ENCODE measurements at places on chromosomes 2 and 18.

DNA sequence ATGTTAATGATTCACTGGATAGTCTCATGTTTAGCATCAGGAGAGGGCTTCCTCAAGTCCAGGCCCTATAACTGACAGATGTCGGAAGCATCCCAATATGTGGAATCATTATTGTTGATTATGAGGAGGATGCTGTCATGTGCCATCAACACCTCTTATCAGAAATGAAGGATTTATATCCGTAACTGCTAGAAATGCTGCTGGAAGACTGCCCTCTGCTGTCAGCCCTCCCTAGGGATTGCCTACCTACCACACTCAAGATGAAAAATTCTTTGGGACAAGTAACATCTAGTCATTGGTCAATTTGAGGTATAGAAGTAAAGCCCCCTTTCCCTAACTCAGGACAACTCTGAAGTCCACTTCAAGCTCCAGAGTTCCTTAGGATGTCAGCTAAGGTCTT, 1166.5 kb upstream of the NXPH2 start:
- DNase-seq, result no peak

GRCh38 chr2:144136297-144137010, 383.5 kb downstream of the ZEB2 start:
- no peak for DNase-seq

DNA sequence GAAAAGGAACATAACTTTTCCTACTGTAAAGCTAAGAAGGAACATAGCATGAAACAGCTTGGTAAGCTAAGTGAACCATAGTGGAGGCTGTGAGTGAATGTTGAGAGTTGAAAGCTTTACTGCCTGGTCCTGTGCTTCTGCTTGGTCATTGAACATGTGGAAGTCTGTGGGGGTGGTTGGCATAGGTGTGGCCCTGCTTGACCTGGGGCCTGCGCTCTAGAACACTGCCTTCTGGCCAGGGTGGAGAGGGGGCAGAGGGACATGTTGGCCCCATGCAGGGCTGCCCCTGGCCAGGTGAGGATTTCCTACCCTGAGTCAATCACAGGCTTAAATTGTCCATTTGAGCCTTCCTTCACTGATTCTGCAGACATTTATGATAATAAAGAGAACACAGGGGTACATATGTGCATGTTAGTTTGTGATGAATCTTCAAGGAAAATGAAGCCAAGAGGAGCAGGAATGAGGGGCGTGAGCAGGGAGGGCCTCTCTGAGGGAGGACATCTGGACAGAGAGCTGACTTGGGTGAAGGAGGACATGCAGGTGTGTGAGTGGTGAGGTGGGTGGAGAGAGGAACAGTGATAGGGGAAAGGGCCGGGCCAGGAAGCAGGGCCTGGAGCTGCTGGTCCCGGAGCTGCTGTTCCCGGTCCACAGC, 16.6 kb downstream of the TRAF3IP1 start:
- DNase-seq, result no peak

DNA sequence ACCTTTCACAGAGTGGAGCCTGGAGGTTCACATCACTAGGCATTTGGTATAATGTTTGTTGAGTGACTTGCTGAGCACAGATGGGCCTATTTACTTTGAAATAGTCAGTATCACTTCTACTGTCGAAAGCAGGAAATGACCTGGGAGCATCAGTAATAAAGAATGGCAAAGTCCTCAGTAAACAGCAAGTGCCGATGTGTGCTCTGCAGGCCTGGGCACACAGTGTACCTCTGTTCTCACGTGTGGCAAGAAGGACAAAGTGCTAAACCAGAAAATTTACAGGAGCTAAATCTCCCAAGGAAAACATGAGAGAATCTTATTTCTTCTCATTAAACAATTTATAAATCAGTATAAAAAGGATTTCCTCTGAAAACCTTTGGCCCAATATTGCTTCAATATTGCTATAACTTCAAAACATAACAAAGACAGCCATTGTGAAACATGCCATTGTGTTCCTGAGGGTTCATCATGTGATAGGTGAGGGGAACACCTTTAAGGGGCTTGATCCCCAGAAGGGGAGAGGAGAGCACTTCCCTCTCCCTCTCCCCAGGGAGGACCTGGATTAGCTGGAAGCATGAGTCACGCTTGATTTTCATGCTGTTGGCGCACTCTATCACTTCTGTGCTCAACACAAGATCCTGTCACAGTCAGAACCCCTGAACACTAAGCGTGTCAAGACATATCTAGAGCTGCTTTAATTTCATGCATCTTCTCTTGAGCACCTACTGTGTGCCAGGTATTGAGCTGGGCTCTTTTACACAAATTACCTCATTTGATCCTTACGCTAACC, 131.5 kb upstream of the SMAD2 start:
- DNase-seq, result no peak

GRCh38 chr2:36464006-36464721, 108.6 kb downstream of the CRIM1 start:
- DNase-seq, result no peak

GRCh38 chr2:120983344-120983743, 247.7 kb downstream of the GLI2 start:
- DNase-seq, result no peak

DNA sequence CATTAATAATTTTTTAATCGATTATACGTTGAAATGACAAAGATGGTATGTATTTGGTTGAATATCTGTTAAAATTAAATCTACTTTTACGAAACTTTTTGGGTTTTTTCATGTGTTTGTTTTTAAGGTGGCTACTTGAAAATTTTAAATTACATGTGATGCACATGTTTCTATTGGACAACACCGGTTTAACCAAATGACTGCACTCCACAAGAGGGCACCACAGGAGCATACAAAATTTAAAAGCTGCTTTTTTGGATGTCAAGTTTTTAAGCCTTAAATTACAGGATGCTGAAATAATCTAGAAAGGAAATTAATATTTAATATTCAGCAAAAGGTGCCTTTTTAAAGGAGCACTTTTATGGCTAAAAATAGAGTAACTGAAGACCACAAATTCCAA, 98.7 kb downstream of the ACVR1 start:
- DNase-seq, result peak; percentile 45

DNA sequence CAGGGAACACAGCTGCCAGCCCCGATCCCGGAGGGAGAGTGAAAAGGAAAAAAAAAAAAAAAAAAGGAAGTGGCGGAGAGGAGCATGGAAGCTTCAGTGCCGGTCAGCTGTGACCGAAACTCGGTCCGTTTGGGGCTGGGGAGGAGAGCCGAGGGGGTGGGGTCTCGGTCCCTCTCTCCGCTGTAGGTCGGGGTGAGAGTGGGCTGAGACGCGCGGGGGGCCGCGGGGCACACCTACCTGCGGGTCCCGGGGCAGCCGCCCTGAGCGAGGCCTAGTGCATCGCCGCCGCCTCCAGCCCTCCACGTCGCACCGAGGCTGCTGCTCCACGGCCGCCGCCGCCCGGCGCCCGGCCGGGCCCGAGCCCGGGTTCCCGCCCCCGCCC, 536 bp downstream of the VPS54 start:
- peak; percentile 51 for DNase-seq

DNA sequence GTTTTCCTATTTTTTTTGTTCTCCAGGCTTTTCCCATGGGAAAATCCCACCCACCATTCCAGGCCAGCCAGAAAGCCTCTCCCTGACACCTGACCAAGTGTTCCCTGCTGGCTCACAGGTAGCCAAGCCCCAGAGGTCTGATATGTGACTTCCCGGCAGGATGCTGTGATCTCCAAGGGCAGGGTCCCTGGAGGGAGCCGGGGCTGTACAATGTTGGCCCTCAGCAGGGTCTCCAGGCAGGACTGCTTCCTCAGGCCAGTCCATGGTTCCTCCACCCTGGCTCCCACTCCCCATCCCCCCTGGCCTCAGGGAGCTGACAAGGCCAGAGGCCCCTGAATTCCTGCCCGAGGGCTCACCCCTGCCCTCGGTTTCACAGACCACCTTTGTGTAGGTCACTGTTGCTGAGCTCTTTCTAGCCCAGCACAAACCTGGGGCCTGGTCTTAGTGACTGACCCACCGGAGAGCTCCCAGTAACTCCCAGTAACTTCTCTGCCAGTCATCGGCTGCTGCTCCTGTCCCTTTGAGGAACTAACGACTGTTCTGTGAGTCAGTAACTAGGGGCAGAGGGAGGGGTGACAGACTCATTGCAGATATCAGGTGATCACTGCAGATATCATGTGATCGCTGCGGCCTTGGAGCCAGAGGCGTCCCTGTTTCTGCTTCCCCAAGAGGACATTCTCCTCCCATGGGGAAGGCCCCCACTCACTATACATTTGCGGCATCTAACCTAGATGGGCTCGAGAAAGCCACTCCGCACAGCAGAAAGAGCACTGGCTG, 38.7 kb downstream of the SDC1 start:
- DNase-seq, result peak; percentile 91

DNA sequence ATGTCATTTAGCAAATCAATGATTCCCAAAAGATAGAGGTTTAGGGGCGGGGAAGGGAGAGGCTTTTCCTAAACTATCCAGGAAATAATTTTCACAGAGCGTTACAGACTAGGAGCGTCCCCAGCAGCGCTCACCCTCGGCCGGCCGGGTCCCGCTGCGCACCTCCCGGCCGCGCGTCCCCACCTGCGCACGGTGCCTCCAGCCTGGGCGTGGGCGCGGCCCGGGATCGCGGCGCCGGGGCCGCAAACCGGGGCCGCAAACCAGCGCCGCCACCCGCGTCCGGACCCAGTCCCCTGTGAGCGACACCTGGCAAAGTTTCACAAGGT, 684 bp upstream of the ZCCHC2 start:
- DNase-seq, result no peak

- DNase-seq, result no peak
Measured at GRCh38 chr2:105653302-105653701, 91.4 kb upstream of the NCK2 start.

DNA sequence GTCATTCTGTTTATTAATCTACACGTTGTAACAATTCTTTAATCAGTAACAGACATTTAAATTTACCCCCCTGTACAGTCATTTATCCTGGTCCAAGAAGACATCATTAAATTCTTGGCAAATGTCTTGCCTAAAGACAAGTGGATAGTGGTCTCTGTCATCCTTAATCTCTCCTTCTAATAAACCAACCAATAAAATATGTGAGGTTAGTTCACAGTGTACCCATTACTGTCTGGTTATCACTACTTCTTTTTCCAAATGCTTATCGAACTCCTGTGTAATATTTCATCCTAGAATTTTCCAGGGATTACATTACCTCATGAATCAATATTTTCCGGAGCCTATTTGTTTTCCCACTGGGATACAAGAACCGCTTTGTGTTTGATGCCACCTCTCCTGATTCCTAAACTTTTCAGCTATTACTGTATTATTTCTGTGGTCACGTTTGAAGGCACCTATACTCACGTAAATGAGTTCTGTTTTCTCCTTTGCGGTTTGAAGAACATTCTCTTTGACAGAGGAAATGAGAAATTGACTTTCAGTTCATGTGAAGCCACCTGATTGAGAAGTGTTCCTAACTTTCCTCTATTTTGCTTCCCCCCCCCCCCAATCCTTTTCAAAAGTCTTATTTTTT, 131.5 kb downstream of the RTN4 start:
- DNase-seq, result no peak

- no peak for DNase-seq
Measured at GRCh38 chr2:61157371-61158003, 4.5 kb upstream of the C2orf74 start.

GRCh38 chr2:8116661-8117060, 565.2 kb upstream of the ID2 start:
- peak; percentile 42 for DNase-seq

DNA sequence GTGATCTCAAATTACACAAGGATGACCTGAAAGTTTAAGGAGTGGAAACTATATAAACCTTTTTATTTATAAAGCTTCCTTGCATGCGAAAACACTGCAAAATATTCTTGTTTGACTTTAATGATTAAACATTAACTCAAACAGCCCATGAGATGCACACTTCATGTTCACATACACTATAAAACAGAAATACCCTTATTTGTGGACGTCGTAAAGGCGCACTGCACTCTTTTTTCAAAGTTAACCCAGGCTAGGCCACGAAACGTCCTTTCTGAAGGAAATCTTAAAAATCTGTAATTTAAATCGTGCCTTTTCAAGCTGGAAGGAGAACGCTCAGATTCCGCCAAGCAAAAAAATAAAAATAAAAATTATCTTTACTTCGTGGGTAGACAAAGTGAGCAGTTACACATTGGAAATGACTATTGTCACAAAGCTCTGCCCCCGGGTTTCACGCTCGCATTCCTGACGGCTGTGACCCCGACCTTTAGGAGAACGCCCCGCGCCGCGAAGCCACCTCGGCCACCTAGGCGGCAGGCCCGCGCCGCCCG, 728 bp downstream of the FAM168B start:
- DNase-seq, result peak; percentile 31

DNA sequence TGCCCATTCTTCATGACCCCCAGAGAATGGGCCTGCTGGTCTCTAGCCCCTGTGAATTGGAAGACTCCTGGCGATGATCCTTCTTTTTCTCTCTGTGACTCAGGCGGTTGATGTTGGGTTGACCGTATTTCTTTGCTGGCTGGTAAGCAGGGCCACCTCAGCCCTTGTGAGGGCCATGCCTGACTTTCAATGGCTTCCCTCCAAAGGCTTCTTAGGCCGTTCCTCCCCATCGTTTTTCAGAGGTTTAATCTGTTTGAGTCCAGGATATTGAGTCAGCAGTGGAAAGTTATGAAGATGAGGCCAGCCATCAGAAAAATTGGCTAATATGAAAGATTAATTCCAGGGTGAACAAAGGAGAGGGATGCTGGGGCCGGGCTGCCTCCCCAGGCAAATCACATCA, 13.6 kb downstream of the HPCAL1 start:
- DNase-seq, result no peak

GRCh38 chr2:8491296-8492027, 190.4 kb upstream of the ID2 start:
- DNase-seq, result no peak

- no peak for DNase-seq
Measured at GRCh38 chr2:43135583-43135982, 90.8 kb downstream of the ZFP36L2 start.

DNA sequence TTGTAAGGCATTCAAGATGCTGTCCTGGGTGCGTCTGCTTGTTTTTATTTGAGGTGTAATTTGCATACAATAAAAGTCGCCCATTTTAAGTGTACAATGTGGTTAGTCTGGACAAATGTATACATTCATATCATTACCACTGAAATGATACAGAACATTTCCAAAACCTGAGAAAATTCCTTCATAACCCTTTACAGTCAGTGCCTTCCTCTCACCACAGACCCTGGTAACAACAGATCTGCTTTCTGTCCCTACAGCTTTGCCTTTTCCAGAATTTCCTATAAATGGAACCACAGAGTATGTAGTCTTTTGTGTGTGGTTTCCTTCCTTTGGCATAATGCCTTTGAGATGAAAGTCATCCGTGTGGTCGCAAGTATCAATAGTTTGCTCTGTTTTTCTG, 45.8 kb upstream of the NFU1 start:
- DNase-seq, result no peak

- no peak for DNase-seq
Measured at GRCh38 chr18:48640566-48641270, 101.9 kb downstream of the CTIF start.

Data from colonic mucosa (tissue), 4 donors.